ENCODE measurements at places on chromosomes 5 and 9.

DNA sequence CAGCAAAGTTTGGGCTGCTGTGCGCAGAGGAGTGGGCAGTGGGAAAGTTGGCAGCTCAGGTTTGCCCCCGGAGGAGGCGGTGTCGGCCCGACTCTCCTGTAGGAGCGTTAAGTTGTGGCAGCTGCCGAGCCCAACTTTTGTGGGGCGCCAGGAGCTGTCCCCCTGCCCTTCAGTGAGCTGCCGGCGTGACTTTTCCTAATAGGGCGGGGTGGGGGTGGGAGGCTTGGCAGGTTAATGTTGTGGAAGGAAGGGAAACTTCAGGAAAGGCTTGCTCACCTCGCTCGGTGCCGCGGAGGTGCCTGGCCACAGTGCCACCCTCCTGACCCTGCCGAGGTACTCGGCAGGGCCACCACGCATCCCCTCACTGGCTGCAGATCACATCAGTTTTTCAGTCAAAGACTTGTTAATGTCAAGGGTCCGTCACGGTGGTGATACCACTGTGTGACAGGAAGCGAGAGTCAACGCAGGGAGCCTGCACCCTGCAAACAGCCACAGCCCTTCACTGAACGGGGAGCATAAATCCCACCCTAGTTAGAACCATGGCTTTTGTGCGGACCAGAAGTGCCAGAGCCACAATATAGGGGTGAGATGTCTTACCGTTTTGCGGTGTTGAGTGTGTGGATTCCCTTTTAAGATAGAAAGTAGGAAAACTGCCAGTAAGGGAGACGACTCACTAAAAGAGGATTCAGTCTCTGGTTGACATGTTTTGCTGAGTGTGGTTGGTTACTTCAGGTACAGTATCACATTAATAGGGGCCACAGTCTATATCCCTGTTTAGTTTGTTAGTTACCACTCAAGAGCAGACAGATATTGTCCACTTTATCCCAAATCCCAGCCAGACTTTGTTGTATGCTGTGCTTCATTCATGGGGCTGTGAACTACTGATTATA is 796 bp downstream of the LNPEP start:
- no peak for DNase-seq

GRCh38 chr5:2740876-2741555 is 10.5 kb downstream of the IRX2 start:
- DNase-seq = no peak

DNA sequence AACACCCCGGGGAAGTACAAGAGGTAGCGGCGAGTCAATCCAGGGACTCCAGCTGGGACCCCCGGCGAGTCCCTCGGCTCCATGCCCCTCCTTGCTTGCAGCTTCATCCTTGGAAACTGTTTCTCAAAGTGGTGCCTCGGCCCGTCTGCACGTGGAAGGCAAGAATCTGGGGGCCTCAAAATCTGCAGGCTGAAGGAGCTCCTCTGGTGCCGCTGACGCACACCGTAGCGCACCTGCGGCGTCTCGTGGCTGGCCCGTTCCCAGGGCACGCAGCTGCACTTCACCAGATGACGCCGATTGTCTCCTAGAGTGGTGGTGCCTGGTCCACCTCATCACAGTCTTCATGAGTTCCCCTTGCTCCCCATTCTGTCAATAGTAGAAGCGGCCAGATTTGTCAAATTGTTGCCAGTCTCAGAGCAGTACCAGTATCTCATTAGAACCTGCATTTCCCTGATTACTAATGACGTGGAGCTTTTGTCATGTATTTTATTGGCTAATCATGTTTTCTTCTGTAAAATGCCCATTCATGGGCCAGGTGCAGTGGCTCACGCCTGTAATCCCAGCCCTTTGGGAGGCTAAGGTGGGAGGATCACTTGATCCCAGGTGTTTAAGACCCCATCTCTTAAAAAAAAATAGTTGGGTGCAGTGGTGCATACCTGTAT is 38.6 kb downstream of the GTF3C4 start:
- no peak for DNase-seq

- no peak for DNase-seq
Observed at GRCh38 chr5:55601204-55601618, 66.4 kb upstream of the PLPP1 start.

- DNase-seq = no peak
Observed at GRCh38 chr5:170552621-170553115, 48.8 kb downstream of the KCNIP1 start.

GRCh38 chr5:6181147-6181729 is 197.1 kb downstream of the MED10 start:
- DNase-seq = no peak

DNA sequence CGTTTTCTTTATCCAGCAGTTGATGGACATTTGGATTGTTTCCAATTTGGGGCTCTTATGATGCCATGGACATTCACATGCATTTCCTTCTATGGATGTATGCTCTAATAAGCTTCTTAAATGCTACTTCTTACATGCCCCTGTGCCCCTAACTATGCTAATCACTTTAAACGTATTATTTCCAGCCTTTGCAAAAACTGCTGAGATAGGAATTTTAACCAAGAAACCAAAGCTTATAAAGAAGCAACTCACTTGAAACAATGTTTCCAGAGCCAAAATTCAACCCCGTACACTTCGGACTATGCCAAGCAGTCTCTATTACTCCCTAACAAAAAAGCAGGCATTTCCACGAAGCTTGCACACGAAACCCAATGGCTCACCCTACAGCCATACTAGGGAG is 545.6 kb upstream of the WWC1 start:
- no peak for DNase-seq

DNA sequence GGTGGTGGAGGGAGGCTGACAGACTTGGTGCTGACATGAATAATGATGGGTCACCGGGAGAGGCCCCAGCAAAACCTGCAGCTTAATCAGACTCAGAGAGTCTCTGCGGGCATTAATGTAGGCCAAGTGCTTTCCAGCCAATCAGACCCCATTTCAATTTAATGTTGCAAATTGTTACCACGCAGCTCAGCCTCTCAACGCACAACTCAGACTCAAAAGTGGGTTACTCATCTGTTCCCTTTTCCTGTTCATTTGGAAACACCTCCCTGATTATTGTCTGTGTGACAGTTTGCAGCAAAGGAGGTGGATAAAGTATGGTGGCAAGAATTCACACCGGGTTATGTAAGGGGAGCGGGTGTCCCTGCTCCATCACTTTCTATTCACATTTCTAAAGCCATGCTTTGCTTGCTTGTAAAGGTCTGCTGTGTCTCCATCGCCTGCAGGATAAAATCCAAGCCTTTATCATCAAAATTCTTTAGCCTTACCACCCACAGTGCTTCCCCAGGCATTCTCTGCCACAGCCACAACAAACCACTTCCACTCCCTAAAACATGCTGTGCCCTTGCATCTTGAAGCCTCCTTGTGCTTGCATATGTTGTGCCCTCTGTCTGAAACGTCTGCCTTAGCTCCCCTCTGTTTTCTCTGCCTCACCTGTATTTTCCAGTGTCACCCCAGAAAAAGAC is 156.5 kb downstream of the ASTN2 start:
- no peak for DNase-seq

- no peak for DNase-seq
Observed at GRCh38 chr5:180785121-180785781, 17.4 kb downstream of the MGAT1 start.

DNA sequence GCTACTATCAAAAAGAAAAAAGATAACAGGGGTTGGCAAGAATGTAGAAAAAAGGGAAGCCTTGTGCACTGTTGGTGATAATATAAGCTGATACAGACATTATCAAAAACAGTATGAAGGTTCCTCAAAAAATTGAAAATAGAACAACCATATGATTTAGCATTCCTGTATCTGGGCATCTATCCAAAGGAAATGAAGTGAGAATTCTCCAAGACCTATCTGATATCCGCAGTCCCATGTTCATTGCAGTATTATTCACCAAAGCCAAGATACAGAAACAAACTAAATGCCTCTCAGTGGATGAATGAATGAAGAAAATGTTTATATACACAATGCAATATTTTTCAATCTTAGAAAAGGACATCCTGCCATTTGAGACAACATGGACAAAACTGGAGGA is 1943.3 kb downstream of the MAT2B start:
- DNase-seq = no peak

- peak; percentile 45 for DNase-seq
Observed at GRCh38 chr9:76591256-76591950, 132.4 kb downstream of the GCNT1 start.

DNA sequence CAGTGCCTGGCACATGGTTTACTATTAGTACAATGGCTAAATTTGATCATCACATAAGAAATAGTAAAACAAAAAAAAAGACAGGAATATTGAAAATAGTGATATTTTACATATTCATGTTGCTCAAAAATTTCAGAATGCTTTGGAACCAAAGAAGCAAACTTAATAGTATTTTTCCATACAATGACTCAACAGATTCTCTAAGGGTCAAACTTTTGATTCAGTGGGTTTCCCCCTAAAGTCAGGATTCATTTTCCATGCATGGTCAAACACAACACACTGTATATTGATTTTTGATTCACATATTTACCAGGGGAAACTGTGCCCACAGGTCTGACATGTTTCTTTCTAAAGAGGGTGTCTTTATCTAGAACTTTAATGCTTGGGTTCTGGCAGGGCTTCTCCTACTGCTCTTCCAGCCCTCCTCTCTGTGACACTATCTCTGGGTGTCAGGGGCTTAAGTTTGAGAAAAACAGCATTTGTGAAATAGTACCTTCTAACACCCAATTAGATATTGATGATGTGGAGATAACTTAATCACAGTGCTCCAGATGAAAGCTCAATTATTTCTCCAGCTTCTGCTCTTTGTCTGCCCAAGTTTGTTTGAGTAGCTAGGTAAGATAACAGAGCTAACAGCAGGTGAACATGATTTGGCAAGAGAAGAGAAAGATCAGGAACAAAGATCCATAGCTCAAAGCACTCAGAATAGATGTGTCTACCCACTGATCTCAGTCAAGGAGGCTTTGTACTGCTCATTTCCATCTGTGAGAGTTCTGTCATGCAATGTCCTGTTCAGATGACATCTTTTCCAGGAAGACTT is 35.5 kb upstream of the ELL2 start:
- DNase-seq = no peak

- no peak for DNase-seq
Observed at GRCh38 chr5:60993875-60994571, 49.0 kb downstream of the NDUFAF2 start.

DNA sequence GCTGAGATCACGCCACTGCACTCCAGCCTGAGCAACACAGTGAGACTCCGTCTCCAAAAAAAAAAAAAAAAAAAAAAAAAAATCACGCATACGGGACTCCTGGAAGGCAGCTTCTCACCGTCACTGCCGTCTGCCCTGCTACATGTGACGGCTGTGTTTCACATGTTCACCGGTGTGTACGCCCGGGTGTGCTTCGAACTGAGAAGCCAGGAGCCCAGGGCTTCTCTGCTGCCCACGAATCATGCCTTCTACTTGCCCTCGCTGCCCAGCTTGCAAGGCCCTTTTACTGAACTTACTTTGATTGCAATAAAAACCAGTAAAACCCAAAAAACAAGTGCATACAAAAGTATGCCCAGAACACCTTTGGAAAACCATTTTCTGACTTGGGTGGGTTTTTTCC is 5.8 kb upstream of the NKD2 start:
- DNase-seq = no peak

- DNase-seq = no peak
Observed at GRCh38 chr5:124825983-124826337, 79.5 kb upstream of the ZNF608 start.

DNA sequence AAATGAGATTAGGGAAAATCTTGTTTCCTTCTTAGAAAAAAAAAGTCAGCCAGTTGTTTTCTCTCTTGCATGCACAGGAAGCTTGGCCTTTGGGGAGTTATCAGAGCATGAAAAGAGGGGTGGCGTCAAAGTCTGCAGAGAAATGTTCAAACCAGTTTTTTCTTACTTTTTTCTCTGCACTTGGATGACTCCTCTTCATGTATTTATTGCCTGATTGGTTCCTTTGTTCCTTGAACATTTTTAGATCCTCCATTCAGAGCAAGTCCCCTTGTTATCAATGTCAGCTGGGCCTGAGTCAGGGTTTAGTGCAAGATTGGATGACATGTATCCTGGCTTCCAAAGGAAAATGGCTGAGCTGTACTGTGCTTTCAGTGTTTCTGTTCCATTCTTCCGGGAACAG is 392.6 kb upstream of the BRINP1 start:
- DNase-seq = no peak

DNA sequence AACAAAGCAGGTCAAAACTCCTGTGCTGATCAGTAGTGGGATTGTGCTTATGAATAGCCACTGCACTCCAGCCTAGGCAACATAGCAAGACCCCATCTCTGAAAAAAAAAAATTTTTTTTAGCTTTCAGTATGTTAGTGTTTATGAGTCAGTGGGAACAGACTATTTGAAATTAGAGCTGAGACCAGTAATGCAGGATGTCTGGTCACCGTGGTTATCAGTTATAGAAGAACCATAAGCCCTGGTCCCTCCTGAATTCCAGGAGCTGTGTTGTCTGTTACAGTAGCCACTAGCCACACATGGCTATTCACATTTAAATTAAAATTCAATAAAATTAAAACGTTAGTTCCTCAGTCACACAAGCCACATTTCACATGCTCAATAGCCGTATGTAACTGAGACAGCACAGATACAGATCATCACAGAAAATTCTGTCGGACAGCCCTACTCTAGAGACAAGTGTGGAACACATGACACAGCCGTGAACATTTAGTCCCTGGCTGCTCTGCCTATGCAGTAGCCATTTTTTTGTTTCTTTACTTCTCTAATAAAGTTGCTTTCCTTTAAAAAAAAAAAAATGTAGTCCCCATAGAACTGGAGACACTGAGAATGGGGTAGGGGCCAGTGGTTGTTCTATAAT is 96.1 kb upstream of the SAP30L start:
- no peak for DNase-seq

GRCh38 chr5:61860978-61861377 is 445.0 kb upstream of the KIF2A start:
- no peak for DNase-seq

- DNase-seq = no peak
Observed at GRCh38 chr9:110714314-110714713, 45.7 kb downstream of the MUSK start.

DNA sequence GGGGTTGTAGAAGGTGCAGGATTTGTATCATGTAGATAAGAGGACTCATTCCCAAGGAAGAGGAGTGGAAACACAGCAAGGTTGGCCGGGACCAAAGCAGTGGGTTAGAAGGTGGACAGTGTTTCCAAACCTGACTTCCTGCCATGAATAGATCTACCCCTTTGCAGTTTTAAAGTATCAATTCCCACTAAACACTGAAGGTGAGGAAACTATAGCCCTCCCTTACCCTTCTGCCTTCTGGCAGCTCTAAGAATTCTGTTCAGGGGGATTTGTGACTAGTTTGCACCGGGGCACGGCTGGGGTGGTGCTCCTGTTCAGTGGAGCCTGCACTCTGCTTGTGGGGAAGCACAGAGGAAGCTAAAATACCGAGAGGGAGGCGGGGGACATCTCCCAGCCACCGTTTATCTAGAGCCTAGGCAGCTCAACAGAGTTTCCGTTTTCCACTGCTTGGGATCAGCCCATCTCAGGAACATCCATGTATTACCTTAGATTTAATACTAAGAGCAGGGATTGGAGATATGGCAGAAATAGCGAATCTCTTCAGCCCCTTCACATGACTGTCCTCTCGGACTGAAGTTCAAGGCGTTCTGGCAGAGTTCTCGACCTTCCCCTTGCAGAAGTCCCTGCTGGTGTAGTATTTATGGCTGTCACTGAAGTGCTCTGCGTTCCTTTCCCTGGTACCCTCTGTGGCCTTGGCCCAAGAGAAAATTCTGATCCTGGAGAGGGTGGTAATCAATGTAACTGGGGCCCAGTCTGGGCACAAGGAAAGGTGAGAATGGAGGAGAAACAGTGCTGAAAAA is 5.4 kb downstream of the ISL1 start:
- DNase-seq = no peak

All from AML-193 (cell line).